ENCODE measurements at places on chromosomes 7 and 10. TPM values are rescaled to one million over a fixed set of nuclear protein-coding genes. Genes with fewer than 3 reads are reported as not detected.

Gene FBH1
- total RNA-seq: 112 TPM

Gene DPP6
- total RNA-seq: 22.3 TPM

Gene SPDYE6
- not detected for total RNA-seq

Gene SPDYE9
- total RNA-seq: not detected

Gene RNF32
- not detected for total RNA-seq

Gene PON3
- total RNA-seq: not detected

Gene GATA3
- total RNA-seq: not detected

Gene ALOX5
- total RNA-seq: 3.2 TPM

Gene CLCN1
- total RNA-seq: not detected

Gene NME8
- total RNA-seq: not detected

Gene CALCR
- total RNA-seq: not detected

Gene UCMA
- not detected for total RNA-seq

Gene NUTM2E
- not detected for total RNA-seq

Gene SLC18A3
- total RNA-seq: not detected

Gene STRIP2
- 2.0 TPM for total RNA-seq

Gene SRRM3
- total RNA-seq: not detected

Gene RNF148
- not detected for total RNA-seq

Gene PKD2L1
- total RNA-seq: not detected

Gene GFRA1
- total RNA-seq: 6.7 TPM

Gene FOXI2
- total RNA-seq: 0.18 TPM

Gene ZNF862
- 7.0 TPM for total RNA-seq

Gene IGF2BP3
- total RNA-seq: not detected

Gene GPR22
- not detected for total RNA-seq

Gene EN2
- total RNA-seq: not detected

Gene TFAM
- 39.7 TPM for total RNA-seq

Gene RPEL1
- not detected for total RNA-seq

Gene OR2A1
- total RNA-seq: 0.37 TPM

Gene ABCF2
- total RNA-seq: 28.0 TPM

Gene ZNF853
- 30.9 TPM for total RNA-seq

Gene CFAP69
- 16.3 TPM for total RNA-seq

Gene PITRM1
- 95.1 TPM for total RNA-seq

Gene CUZD1
- total RNA-seq: 0.55 TPM

Gene GRK5
- total RNA-seq: 36.2 TPM

Gene IDI1
- total RNA-seq: 79.1 TPM

Gene LIPF
- 13,906 TPM for total RNA-seq

Gene HACD1
- total RNA-seq: 40.8 TPM

Gene PON1
- not detected for total RNA-seq

Gene METTL27
- total RNA-seq: not detected

Gene TFPI2
- total RNA-seq: 6.1 TPM

Gene VAX1
- not detected for total RNA-seq

Gene GIMAP4
- 0.89 TPM for total RNA-seq

Gene CPED1
- total RNA-seq: 58.7 TPM

Gene ABCC2
- total RNA-seq: 0.58 TPM

Gene ZMYND11
- 11.9 TPM for total RNA-seq

Gene PNLIPRP1
- total RNA-seq: not detected

Gene TMEM236
- not detected for total RNA-seq

Gene CYP26C1
- total RNA-seq: not detected

Gene KCNH2
- 4.5 TPM for total RNA-seq

Gene TMEM270
- not detected for total RNA-seq

Gene SNCG
- 3.8 TPM for total RNA-seq

Gene CYP2C8
- total RNA-seq: 3.5 TPM

Gene HELLS
- total RNA-seq: 74.2 TPM

Gene TACC2
- 76.4 TPM for total RNA-seq

Gene CADPS2
- total RNA-seq: 26.3 TPM

Gene GSTO2
- 6.7 TPM for total RNA-seq

Measured in stomach (tissue), 19 donors.